ENCODE measurements at places on chromosomes 2 and 18.

DNA sequence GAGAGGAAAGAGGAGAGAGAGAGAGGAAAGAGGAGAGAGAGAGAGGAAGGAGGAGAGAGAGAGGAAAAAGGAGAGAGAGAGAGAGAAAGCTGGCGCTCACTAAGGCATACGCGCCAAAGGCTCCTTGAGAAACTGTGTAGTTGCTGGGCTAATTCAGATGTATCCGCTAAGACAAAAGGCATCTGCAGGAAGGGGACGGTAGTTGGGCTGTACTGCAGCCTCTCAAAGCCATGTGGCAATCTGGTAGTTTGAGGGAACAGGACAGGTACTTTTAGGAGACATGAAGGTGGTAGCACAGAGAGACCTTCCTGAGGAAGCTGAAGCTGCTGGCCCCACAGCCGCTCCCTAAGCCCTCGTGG is 31.6 kb downstream of the THNSL2 start:
- DNase-seq, result no peak

GRCh38 chr2:219001577-219002394 is 8.6 kb upstream of the CRYBA2 start:
- no peak for DNase-seq

GRCh38 chr2:67400560-67401485 is 3.7 kb downstream of the ETAA1 start:
- no peak for DNase-seq

DNA sequence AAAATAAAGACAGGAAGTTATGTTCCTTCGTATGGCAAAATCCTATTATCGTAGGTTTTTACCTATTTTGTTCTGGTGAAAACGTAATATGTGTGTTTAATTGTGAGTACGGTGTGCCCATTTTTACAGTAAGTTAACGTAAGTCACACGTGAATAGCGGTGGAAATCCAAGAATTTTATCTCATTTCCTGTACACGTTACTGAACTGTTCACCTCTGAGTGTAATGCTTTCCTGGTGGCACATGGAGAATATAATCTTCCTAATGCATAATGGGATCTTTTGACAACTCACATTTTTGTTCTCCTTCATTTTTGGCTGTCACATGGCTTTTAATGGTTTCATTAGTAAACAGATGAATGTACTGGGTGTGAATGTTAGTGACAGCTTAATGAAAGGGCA is 28.2 kb downstream of the BCL2L11 start:
- no peak for DNase-seq

GRCh38 chr18:31454066-31454708 is 6.6 kb downstream of the DSG3 start:
- DNase-seq, result no peak

DNA sequence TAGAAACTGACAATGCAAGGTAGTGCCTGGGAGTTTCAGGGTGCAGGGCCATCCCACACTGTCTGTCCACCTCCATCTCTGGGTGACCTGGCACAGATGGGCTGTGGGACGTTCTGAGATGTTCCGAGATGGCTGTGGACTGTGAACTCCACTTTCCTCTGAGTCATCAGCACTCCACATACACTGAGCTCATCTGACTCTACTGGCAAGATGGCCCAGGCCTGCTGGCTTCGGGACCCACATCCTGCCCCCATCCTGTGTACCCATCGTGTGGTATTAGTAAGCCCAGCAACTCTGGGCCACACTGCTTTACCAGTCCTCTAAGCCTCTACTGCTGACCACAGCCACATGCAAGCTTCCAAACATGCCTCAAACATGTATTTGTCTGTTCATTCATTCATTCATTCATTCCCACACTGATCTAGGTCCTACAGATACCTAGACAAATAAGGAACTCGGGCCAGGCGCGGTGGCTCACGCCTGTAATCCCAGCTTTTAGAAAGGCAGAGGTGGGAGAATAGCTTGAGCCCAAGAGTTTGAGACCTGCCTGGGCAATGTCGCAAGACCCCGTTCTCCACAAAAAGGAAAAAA is 124.8 kb upstream of the CXCR4 start:
- DNase-seq, result no peak

GRCh38 chr18:74796841-74797576 is 199.3 kb downstream of the ZNF407 start:
- peak; percentile 49 for DNase-seq

DNA sequence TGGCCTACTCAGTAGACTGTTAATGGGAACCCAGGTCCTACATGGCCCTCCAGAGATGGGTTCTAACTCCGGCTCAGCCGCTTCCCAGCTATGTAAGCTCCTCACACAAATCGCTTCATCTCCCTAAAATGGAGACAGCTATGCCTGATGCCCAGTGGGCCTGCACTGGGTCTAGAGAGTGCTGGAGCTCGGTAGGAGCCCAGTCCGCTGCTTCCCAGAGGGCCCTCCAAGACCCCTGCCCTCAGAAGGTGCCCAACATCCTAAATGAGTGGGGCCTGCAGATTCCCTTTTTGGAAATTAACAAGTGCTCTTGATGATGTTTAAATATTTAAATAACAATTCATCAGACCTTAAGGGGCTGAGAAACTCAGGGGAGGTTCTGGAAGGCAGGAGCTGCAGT is 47.1 kb downstream of the HS1BP3 start:
- no peak for DNase-seq

DNA sequence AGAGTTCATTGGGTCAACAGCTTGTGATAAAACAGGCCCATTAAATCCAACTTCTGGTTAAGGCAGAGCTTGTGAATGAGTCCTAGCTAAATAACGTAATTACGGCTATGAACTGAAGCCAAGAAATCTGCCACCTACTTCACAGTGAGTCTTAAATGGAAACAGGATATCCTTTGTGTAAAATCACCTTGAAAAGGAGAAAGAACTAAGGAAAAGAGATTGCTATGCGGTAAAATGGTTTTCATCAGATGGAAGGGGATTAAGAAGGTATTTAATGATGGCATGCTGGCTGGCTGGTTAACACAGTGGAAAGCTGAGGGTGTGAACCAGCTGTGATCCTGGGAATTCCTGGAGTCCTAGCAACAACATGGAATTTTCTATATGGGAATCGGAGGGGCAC is 156.6 kb downstream of the DOK6 start:
- DNase-seq, result no peak

DNA sequence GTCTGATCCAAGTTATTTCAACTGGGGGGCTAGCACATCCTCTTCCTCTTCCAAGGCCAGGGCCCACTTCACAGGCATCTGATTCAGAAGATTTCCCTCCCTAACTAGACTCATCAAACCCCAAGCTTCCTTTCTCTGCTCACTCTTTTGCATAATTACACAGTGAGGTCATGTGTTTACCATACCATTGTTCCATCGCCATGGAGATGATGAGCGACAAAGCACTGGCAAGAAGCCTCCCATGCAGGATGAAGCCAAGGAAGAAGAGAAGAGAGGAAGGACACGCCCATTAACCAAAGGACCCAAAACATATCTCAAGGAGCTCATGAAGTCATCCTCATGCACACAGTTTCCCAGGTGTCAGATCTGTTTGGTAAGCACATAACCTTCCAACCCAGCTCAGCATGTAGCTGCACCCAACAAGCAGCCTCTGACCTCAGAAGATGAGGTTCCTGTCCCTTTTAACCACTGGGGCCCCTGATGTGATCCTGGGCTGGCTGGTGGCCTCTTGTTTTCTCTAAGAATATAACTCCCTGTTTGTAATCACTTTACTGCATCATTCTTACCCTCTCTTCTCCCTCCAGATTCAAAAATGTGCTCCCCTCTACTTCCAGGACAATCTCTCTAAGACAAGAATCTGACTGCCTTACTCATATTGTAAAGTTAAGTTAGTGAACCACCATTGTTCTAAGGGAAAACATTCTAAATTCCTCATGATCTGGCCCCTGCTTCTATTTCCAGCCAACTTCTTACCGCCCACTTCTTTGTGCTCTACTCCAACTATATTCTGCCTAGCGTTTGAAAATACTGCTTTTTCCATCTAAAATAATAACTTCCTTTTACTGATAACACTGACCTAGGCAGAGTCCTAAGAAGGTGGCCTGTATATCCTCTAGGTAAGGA is 190.1 kb downstream of the TTC32 start:
- DNase-seq, result peak; percentile 31

GRCh38 chr2:41727152-41727551 is 320.7 kb upstream of the PKDCC start:
- no peak for DNase-seq

GRCh38 chr2:31328026-31328425 is 86.5 kb downstream of the XDH start:
- DNase-seq, result no peak

GRCh38 chr2:109663721-109664120 is 49.6 kb downstream of the SOWAHC start:
- DNase-seq, result peak; percentile 76
